ENCODE measurements at places on chromosomes 6 and 20.

GRCh38 chr6:126112171-126112632, 125.9 kb downstream of the TRMT11 start:
- DNase-seq = no peak

GRCh38 chr6:79864421-79864820, 82.9 kb downstream of the ELOVL4 start:
- no peak for DNase-seq

DNA sequence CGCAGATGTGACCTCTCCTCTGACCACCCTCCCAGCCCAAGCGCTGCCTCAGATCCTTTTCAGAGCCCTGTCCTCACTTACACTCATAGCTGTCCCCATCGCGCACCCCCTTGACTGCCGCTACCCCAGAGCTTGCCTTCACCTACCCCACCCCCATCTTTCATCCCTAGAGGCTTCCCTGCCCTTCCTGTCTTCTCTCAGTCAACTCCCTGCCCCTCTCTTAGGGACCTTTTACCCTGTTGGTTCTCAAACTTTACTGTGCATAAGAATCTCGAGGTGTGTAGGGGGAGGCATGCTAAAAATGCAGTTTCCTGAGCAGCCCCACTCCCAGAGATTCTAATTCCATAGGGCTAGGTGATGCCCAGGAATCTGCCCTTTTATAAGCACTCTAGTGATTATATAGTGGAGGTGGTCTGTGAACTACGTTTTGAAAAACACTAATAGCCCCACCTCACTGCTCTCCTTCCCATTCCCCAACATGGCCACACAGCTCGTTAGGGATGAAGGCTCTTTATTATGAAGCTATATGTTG, 725 bp downstream of the TM9SF4 start:
- no peak for DNase-seq

GRCh38 chr6:56604186-56604585, 38.5 kb downstream of the DST start:
- DNase-seq = no peak

DNA sequence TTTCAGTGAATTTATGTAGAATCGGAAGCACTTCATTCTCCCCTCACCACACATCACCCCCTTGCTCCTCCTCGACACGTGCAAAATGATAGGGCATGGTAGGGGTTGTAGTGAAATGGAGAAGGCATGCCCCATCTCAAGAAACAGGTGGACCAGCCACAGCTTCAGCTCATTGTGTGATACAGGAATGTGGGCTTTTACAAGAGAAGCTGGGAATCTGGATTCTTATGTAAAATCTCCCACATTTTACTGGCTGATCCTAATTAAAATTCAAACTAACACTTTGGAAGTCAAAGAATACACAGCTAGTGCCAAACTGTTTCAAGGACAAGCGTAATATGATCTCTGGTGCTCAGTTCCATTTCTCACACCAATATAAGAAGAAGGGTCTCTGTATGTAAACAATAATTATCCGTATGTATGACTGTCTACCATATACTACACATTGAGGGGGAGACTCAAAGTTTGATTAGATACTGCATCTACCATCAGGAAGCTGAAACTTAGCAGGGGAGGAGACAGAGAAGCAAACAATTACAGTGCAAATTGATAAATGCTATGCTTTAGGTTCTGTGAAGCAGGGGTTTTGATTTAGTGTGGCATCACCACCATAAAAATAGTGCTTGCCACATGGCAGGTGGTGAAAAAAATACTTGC, 24.3 kb upstream of the KIAA0408 start:
- DNase-seq = peak; percentile 80

GRCh38 chr6:140434761-140435160, 1060.3 kb upstream of the CITED2 start:
- DNase-seq = no peak

DNA sequence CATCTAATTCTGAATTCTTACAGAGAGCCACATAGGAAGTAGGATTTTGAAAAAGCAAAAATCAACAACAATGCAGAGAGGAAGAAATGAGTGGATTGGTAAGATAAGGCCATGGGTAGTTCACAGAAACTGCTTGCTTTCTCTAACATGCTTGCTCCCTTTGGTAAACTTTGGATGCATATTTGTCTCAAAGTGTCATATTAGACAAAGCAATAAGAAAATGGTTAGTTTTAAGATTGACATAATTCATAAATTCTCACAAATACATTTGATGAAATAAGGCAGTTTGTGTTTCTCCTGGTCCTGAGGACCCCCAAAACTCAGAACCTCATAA, 31.7 kb downstream of the UTRN start:
- no peak for DNase-seq
